ENCODE measurements at places on chromosomes 16 and 17.

DNA sequence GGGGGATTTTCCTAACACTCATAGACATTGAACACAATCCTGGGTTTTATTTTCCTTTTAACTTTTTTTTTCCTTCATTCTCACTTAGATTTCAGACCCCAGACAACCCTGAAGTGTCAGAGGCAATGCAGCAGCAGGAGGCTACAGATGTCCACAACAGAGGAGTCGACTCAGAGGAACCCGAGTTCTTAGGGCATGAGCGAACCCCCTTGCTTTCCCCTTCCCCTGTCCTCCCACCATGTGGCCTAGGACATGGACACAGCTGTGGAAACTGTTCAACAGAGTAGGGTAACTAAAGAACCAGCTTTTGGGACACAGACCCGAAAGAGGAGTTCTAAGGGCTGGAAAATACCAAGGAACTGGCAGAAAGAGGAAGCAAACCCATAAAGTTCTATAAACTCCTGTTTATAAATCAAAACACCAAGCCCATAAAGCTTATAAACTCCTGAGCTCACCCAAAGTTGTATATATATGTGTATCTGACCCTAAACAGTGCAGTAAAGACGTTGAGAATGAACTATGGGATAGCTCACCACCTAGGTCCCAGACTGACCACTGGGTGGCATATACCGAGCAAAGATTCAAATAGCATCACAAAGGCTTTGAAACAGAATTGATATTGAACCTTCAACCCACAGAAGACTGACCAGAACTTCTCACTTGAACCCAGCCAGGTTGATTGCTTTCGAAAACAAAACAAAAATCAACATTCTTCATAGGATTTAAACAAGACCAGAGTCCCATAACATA lies 33.9 kb downstream of the CMTM4 start:
- DNase-seq: no peak

GRCh38 chr17:19337712-19338023 lies 24.9 kb downstream of the B9D1 start:
- DNase-seq: no peak

- DNase-seq: no peak
These were observed 12.2 kb downstream of the GAN start for GRCh38 chr16:81327011-81327410.

- DNase-seq: no peak
These were observed 15.0 kb downstream of the CNTNAP4 start for GRCh38 chr16:76292218-76292617.

DNA sequence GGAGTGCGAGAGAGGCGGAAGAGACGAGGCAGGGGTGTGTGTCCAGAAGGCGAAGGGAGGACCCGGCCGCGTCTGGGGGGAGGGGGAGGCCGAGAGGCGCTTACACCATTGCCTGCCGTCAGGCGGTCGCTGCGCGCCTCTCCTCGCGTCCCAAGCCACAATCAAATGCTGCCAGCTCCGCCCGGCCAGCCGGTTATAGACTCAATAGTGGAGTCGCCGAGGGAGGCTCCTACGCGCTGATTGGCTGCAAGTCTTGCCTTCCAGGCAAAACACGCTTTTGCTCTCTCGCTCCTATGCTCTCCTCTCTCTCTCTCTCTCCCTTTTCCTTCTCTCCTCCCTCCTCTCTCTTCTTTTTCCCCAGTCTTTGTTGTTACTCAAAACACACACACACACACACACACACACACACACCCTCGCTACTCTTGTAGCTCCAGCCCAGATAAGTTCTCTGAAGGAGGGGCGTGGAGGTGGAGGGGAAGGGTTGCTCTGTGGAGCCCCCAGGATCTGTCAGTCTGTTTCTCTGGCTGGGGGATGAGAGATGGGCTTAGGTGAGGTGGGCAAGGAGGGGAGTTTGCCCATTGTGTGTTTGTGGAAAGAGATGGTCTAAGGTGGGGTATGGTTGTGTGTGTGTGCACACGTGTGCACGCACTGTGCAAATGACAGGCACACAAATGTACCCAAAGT lies at the start of gene DLX3:
DLX3 (minus strand) TSS at position 170 of the 684 bp plus-strand sequence. CDS start 226 bp downstream, outside the sequence.
- DNase-seq: no peak

DNA sequence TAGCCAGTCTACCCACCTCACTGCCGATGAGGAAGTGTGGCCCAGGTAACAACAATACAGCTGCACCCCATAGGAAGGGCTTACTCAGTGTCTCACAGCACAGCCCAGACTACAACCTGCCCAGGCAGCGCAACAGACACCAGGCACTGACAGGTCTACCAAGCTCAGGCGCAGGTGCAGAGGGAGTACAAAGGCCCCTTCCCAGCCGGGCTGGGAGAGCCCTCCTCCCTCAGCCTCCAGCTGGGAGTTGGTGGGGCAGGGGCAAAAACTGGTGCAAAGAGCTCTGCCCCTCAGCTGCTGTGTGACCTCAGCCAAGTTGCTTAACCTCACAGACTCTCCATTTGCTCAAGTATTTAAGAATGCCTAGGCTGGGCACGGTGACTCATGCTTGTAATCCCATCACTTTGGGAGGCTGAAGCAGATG lies 112.6 kb upstream of the LHX1 start:
- DNase-seq: no peak

GRCh38 chr16:80852261-80852872 lies 48.0 kb upstream of the CDYL2 start:
- DNase-seq: no peak

- DNase-seq: no peak
These were observed 3.8 kb upstream of the ZFP90 start for GRCh38 chr16:68535331-68535730.

DNA sequence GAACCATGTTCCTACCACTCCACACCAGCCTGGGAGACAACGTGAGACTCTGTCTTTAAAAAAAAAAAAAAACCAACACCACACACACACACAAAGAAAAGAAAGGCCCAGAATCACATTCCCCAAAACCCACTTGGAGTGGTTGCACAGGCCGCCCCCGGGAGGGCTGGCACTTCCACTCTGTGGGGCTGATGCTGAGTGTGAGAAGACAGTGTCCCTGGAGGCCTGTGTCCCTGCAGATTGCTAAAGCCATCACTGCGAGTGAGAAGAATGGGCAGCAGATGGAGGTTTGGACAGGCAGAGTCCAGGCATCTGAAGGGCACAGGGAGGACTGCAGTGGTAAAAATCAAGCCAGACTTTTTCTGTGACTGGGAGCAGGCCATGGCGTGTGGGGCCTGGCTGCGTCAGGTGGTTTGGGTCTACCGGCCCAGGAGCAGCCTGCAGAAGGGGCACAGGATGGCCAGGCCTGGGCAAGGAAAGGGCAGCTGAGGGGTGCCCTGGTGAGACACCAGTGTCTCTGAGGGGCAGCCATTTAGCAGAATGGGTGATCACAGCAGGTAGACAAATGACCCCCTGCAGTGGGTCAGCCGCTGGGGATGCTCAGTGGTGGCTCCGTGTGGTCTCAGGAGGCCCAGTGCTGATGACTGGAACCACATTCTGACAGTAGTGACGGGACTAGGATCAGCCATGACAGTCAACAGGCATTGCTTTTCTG lies 13.1 kb downstream of the CTRB2 start:
- no peak for DNase-seq

DNA sequence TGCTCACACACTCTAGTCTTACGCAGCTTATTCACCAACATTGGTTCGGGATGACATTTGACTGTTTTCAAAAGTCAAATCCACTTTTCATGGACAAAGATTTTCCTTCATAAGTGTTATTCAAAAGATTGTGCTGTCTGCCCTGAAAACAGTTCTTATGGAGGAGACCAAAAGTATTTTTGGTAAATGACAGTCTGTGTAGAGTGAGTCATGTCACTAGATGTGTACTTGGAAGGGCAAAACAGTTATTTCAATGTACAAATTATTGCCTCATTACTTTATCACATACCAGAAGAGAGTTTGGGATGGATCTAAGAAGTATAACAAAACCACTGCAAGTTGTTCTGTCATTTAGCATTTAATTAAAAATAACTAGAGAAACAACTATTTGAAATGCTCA lies 265.6 kb downstream of the CDH13 start:
- DNase-seq: no peak

DNA sequence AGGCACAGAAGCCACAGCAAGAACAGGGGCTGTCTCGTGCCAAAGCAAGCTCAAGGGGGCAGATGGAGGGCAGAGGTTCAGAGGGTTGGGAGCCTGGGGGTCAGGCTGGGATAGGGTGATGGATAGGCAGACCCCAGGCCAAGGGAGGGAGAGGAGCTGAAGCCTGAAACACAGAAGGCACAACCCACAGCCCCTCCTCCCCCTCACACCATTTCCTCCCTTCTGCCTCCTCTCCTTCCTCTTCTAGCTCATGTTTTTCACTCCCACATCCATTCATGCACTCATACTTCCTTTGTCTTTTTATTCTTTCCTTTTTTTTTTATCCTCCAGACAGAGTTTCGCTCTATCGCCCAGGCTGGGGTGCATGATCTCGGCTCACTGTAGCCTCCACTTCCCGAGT lies 61.1 kb downstream of the SOCS1 start:
- DNase-seq: no peak

- DNase-seq: no peak
These were observed 12.2 kb downstream of the AIPL1 start for GRCh38 chr17:6422654-6423241.

DNA sequence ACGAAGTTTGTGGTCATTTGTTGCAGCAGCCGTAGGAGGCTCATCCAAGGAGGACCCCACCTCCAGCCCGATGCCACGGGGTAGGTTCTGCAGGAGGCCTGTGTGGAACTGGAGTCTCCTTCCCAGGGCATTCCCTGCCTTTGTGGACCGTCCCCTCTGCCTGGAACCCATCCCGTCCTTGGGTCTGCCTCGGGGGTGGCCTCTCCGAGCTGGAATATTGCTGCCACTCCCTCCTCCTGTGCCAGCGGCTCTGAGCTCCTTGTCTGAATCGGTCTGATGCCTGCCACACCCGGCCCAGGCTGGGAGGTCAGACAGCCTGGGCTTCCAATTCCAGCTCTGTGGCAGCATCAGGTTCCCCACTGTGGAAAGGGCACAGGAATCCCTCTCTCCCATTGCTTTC lies 18.8 kb downstream of the DOC2B start:
- no peak for DNase-seq

DNA sequence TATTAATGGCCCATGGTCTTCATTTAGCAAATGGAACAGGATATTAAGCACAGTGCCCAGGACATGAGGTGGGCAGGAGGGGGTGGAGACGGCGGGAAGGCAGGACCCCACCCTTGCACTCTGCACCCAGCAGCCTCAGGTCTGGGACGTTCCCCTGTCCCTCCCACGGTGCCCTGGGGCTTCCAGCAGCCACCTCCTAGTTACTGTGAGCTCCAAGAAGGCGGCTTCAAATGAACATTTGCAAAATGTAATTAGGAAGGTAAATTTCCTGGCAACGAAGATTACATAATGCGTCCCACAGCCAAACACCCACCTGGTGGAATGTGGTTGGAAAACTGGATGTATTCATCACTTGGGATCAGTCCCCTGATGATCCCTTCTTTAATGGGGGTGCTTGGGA lies 59.4 kb downstream of the ENGASE start:
- DNase-seq: no peak

DNA sequence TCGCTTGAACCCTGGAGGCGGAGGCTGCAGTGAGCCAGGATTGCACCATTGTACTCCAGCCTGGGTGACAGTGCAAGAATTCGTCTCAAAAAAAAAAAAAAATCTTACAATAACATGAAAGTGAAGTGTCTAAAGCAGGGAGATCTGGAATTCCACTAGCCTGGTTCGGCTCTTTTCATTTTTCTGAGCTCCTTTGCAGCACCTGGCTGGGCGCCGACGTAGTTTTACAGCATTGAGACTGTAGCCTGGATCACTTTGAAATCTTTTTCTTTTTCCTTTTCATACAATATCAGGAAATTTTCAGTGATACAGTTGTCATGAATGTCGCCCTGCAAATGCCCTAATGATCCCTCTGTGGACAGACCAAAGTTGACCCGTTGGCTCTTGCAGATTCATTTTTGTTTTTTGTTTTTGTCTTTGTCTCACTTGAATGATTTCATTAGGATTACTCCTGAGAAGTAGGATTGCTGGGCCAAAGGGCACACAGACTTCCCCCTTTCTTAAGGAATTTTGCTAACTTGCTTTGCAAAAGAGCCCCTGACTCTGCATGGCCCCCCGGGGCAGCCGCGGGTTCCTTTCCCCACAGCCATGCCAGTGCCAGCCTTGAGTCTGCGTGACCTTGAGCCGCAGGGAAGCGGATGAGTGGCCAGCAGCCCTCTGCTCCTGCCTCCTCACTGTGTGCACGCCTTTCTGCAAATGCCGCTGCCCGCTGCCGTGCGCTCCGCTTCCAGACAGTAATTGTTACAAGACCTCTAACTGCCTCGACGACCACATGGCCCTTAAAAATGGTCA lies 28.0 kb downstream of the CRISPLD2 start:
- DNase-seq: no peak

DNA sequence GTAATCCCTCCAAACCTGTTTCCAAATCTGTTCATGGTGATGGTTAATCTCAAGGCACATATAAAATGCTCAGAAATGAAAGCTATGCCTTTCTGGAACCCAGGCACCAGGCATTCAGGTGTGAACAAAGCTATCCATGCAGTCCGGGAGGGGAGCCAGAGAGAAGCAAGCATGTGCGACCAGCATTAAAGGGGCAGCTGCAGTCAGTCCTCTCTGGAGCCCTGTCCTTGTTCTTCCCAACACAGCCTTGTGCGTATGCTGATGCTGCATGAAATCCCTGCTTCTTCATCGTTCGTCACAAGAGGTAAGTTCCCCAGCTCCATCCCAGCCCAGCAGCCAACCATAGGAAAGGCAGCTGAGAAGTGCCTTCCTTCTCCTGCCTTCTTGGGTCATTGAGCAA lies 148.7 kb downstream of the GRIN2A start:
- no peak for DNase-seq

DNA sequence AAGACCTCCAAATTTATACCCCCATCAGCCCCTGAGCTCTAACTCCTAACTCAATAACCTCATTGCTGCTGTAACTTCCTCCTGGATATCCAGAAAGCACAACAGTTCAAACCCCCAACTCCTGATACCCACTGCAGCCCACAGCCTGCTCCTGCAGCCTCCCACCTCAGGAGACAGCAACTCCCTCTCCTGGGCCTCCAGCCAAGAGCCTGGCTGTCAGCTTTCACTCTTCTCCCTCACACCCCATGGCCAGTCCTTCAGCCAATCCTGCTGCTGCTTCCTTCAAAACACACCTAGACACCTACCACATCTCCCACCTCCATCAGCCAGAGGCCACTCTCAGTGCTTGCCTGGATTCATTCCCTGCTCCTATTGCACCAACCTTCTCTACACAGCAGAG lies 5.4 kb downstream of the GINS2 start:
- DNase-seq: no peak

GRCh38 chr17:16506188-16506587 lies 14.2 kb upstream of the LRRC75A start:
- DNase-seq: no peak

- DNase-seq: no peak
These were observed at the start of gene KRTAP3-3 for GRCh38 chr17:40993839-40994238. Gene KRTAP3-3 (minus strand): TSS chr17:40994164. CDS start chr17:40994097, 67 bp downstream.

GRCh38 chr16:79653373-79653891 lies 52.9 kb upstream of the MAF start:
- DNase-seq: no peak

- DNase-seq: no peak
These were observed 26.1 kb downstream of the QPRT start for GRCh38 chr16:29705030-29705429.
